ENCODE measurements at places on chromosomes 6 and 20. TPM values are rescaled to one million over a fixed set of nuclear protein-coding genes. Genes with fewer than 3 reads are reported as not detected.

- no peaks in the 10 kb centered on the region for H3K36me3 ChIP-seq
- peaks cover 25% of the 10 kb centered on the region for H3K4me1 ChIP-seq
- no peaks in the 10 kb centered on the region for H3K27me3 ChIP-seq
- DNase-seq = peak; percentile 77
- no peak overlapping the region for H3K4me3 ChIP-seq
These were observed 613.0 kb downstream of the UTRN start for GRCh38 chr6:144898052-144898689.

DNA sequence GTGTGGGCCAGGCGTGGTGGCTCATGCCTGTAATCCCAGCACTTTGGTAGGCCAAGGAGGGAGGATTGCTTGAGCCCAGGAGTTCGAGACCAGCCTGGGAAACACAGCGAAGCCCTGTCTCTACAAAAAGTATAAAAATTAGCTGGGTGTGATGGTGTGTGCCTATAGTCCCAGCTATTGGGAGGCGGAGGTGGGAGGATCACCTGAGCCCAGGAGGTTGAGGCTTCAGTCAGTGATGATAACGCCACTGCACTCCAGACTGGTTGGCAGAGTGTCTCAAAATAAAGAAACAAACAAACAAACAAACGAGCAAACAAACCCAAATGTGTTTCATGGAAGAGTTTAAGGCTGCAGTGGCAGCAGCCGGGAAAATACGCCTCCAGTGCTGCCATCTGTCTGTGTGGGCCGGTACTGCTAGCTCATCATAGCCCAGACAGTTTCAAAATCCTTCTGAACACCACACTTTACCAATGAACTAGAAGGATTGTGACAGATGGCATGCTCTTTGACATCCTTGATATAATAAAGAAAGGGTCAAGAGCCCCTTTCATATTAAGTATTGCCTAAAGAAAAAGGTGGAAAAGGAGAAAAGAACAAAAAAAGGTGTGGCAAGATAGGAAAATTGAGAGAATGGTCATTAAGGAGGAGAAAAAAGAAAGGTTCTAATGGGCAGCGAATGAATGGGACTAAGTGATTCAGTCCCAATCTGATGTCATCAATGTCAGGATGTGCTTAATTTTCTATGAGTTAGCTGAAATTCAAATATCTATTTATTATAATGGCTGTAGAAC lies 298.6 kb downstream of the SYNE1 start:
- H3K4me3 ChIP-seq = no peak overlapping the region
- H3K4me1 ChIP-seq = no peaks in the 10 kb centered on the region
- H3K27ac ChIP-seq = no peak overlapping the region
- H3K27me3 ChIP-seq = no peaks in the 10 kb centered on the region
- no peak for DNase-seq
- peaks cover 53% of the 10 kb centered on the region for H3K36me3 ChIP-seq

GRCh38 chr6:78607189-78607588 lies 260.2 kb upstream of the IRAK1BP1 start:
- peaks cover 31% of the 10 kb centered on the region for H3K4me1 ChIP-seq
- no peaks in the 10 kb centered on the region for H3K27me3 ChIP-seq
- peak overlapping the region; percentile 84 for H3K27ac ChIP-seq

DNA sequence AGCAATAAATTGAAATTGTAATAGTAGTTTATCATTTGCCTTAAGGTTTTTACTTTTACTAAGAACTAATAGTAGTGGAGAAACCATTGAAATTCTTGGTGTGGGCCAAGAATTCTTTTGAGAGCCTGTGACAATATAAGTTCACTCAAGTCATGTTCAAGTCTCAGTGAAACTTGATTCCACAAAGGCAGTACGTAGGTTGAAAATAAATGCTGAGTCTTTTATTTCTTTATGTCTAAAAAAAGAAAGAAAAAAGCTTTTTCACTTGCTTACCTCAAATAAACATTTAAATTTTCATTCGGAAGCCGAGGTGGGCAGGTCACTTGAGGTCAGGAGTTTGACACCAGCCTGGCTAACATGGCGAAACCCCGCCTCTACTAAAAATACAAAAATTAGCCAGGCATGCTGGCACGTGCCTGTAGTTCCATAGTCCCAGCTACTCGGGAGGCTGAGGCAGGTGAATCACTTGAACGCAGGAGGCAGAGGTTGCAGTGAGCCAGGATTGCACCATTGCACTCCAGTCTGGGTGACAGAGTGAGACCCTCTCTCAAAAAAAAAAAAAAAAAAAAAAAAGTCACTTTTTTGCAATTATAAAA lies 57.8 kb upstream of the NELFCD start:
- H3K4me1 ChIP-seq = no peaks in the 10 kb centered on the region
- no peaks in the 10 kb centered on the region for H3K36me3 ChIP-seq
- H3K27ac ChIP-seq = no peak overlapping the region
- H3K27me3 ChIP-seq = no peaks in the 10 kb centered on the region
- DNase-seq = no peak

- H3K27ac ChIP-seq = no peak overlapping the region
- no peaks in the 10 kb centered on the region for H3K36me3 ChIP-seq
- H3K4me3 ChIP-seq = no peak overlapping the region
- DNase-seq = no peak
These were observed 118.2 kb upstream of the LRFN2 start for GRCh38 chr6:40705354-40705753.

GRCh38 chr6:122604676-122605075 lies 5.5 kb upstream of the PKIB start:
- H3K27me3 ChIP-seq = no peaks in the 10 kb centered on the region
- no peak overlapping the region for H3K4me3 ChIP-seq
- no peaks in the 10 kb centered on the region for H3K36me3 ChIP-seq
- no peaks in the 10 kb centered on the region for H3K4me1 ChIP-seq

DNA sequence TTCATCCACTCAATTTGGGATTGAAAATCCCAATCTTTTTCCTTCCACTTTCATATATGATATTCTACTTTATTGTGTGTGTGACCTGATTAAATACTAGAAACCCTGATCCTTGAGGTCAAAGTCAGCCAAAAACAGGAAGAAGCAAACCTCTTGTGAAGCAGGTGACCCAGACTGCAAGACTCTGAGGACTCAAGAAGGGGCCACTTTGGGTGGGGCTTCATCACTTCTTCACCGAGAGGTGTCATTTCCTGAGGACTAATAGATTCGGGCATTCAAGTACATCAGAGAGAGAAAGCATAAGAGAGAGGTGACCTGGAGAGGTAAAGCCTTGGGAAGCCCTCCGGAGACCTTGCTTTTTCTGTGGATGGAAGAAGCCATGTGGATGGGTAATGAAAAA lies 129.0 kb downstream of the CFAP61 start:
- no peaks in the 10 kb centered on the region for H3K4me1 ChIP-seq
- no peak for DNase-seq
- H3K4me3 ChIP-seq = no peak overlapping the region
- H3K36me3 ChIP-seq = no peaks in the 10 kb centered on the region

GRCh38 chr6:2873643-2874042 lies 29.5 kb downstream of the SERPINB9 start:
- no peak overlapping the region for H3K27ac ChIP-seq
- no peak for DNase-seq
- H3K36me3 ChIP-seq = no peaks in the 10 kb centered on the region
- H3K27me3 ChIP-seq = no peaks in the 10 kb centered on the region

DNA sequence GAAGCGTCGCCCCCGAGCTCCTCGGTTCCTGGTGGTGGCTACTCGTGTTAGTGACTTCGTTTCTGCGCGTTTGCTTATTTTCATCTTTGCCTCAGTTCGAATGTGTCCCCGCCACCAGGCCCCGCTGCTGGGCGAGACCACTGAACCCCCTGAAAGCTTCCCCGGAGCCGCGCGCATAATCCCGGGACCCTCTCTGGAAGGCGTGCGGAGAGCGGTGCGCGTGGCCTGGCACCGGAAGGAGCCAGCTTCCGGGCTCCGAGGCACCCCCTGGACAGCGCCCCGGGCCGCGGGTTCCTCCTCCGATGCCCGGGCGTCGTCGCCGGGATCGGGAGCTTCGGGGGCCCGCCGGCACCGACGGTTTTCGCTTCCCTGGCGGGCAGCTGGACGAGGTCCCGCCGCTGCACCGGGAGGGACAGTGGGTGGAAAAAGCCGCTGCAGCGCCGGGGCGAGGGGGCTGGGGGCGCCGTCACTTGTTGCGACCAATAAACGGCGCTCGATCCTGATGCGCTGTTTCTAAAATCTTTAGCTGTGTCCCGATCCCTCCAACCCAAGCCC lies 643 bp upstream of the SLC35D3 start:
- H3K4me1 ChIP-seq = peaks cover 20% of the 10 kb centered on the region
- no peaks in the 10 kb centered on the region for H3K36me3 ChIP-seq
- H3K27me3 ChIP-seq = peaks cover 36% of the 10 kb centered on the region
- peak overlapping the region; percentile 56 for H3K4me3 ChIP-seq
- H3K27ac ChIP-seq = no peak overlapping the region

GRCh38 chr20:19944772-19945459 lies 72.2 kb upstream of the NAA20 start:
- DNase-seq = peak; percentile 85
- no peak overlapping the region for H3K4me3 ChIP-seq
- no peaks in the 10 kb centered on the region for H3K36me3 ChIP-seq
- H3K27ac ChIP-seq = peak overlapping the region; percentile 69

DNA sequence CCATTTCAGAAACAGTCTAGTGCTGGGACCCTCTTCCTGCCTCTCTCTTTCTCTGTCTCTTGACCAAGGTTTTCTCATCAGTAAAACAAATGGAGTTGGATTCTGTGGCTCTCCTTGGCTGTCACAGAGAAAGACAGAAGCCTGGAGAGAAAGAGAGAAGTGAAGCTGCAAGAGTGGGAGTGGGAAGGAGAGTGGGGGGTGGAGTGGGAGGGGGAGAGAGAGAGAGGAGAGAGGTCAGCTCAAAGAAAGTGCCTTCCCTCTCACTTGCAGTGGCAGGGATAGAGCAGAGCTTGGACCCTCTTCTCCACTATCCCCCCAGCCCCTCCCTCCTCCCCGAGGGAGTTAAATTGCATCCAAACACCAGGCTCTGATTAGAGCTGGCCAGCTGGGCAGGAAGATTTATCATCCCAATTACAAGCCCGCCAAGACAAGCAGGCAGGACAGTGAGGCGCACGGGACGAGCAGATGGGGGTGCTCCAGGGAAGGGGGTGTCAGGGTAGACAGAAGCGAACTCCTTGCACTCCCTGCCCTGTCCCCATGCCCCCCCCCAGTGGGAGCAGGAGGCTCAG lies 74.3 kb downstream of the CD40 start:
- H3K36me3 ChIP-seq = no peaks in the 10 kb centered on the region
- H3K4me3 ChIP-seq = no peak overlapping the region
- peaks cover 11% of the 10 kb centered on the region for H3K27me3 ChIP-seq

- no peaks in the 10 kb centered on the region for H3K4me1 ChIP-seq
- H3K4me3 ChIP-seq = no peak overlapping the region
- peaks cover 36% of the 10 kb centered on the region for H3K27me3 ChIP-seq
- no peaks in the 10 kb centered on the region for H3K36me3 ChIP-seq
- DNase-seq = no peak
These were observed 21.6 kb downstream of the TFAP2B start for GRCh38 chr6:50840112-50840810.

DNA sequence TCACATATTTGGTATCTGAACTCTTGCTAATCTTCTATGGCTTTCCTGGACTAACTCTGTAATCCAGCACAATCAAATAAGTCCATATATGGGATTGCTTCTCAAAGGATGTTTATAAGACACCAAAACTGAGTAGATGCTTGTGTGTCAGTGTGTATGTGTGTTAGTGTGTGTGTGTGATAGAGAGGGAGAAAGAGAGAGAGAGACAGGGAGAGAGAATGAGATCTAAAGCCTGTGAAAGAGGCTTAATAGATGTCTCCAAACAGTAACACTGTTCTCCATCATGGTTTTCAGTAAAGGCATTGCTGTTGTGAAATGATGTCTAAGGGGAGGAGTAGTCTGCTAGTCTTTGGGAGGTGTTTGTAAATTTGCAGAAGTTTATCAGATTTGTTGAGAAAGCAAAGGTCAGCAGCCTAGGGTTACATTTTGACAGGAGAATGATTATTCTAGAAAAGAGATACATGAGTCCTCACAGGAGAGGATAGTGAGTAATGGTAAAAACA lies 73.9 kb upstream of the MLIP start:
- H3K4me1 ChIP-seq = no peaks in the 10 kb centered on the region
- no peak overlapping the region for H3K4me3 ChIP-seq
- no peak overlapping the region for H3K27ac ChIP-seq
- DNase-seq = no peak
- H3K36me3 ChIP-seq = no peaks in the 10 kb centered on the region

DNA sequence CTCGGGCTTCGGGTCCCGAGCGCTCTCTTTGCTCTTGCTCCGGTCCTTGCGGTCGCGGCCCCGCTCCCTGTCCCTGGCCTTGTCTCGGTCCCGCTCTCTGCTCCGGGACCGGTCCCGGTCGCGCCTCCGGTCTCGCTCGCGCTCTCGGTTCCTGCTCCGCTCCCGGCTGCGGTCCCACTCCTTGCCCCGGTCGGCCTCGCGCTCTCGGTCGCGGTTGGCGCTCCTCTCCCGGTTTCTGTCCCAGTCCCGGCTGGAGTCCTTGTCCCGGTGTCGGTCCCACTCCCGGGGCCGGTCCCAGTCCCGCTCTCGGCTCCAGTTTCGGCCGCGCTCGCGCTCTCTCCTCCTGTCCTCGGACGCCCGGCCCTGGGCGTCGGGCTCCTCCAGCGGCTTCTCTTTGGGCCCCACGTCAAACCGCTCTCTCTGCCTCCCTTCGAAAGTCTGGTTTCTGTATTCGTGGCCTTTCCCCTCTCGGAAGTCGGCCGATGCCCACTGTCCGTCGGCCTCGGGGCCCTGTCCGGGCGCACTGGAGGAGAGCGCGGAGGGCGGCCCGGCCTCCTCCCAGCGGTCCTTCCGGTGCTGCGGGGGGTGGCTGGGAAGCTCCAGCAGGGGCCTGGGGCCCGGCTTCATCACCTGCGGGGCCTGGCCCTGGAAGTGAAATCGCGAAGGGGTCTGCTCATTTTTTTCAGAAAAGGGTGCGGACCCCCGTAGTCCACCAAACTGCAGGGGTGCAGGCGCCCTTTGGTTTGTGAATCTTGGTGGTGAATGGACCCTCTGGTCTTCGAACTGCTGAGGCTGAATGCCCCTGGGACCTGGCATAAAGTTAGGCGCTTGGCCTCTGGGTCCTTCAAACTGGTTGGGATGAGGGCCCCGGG lies 17.9 kb upstream of the TCFL5 start:
- H3K4me1 ChIP-seq = peaks cover 7% of the 10 kb centered on the region
- no peak for DNase-seq
- no peak overlapping the region for H3K4me3 ChIP-seq

DNA sequence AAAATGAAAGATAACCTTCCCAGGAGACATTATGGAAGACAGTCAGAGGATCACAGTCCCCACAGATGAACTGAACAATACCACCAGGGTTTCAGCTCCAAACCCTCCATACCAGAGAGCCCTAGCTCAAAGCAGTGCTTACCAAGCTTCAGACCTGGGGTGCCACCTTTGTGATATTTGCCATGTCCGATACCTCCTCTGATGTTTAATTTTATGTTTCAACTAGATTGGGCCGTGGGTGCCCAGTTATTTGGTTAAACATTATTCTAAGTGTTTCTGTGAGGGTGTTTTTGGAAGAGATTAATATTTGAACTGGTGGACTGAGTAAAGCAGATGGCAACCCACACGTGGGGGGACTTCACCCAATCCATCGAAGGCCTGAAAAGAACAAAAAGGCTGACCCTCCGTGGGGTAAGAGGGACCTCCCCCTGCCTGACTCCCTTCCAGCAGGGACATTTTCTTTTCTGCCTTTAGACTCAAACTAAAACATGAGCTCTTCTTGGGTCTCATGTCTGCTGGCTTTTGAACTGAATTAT lies 11.8 kb downstream of the SCML4 start:
- no peak overlapping the region for H3K4me3 ChIP-seq
- peaks cover 21% of the 10 kb centered on the region for H3K27me3 ChIP-seq
- H3K4me1 ChIP-seq = no peaks in the 10 kb centered on the region
- no peak overlapping the region for H3K27ac ChIP-seq
- DNase-seq = no peak
- no peaks in the 10 kb centered on the region for H3K36me3 ChIP-seq

Gene TMEM181
- 33.3 TPM for total RNA-seq

Gene SLC16A10
- 0.48 TPM for total RNA-seq

Gene POU5F1
- total RNA-seq = 6.3 TPM

Gene CCN6
- total RNA-seq = not detected

Gene NKX2-2
- total RNA-seq = not detected

All from astrocyte (in vitro differentiated cells and primary cell).